T-cell (primary cell): ENCODE measurements at places on chromosomes 13 and 19.

DNA sequence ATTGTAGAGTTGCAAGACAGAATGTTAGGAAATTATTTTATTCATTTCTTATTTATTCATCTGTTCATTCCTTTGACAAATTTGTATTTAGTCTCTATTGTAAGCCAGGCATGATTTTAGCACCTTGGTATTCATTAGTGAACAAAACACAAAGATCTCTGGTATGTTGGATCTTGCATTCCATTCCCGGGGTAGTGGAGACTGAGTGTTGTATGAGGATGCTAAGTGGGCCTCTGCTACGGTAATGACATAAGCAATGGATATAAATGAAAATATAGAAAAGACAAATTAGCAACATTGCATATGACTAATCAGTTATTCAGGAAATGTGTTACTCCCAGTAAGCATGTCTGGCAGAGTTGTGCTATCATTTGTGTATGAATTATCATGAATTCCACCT lies 449.3 kb downstream of the PCDH17 start:
- no peak for DNase-seq

DNA sequence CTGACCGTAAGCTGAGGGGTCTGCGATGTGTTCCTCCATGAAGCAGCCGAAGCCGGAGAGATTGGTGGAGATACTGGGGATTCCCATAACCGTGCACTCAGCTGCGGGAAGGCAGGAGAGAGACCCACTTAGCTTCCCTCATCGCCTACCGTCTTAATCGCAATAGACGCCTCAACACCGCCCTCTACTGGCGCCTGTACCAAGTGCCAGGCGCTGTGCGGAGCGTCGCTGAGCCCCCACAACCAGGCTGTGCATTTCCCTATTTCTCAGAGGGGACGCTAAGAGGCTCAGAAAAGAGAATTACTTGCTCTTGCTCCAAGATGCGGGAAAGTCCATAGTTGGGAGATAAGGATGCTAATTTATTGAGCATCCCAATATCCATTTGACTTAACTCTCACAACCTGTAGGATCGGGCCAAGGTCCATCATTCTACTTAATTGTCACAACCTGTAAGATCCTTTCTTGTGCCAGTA lies 5.8 kb downstream of the FTL start:
- DNase-seq = peak; percentile 77

GRCh38 chr19:52196256-52196967 lies 6.6 kb downstream of the PPP2R1A start:
- DNase-seq = no peak

DNA sequence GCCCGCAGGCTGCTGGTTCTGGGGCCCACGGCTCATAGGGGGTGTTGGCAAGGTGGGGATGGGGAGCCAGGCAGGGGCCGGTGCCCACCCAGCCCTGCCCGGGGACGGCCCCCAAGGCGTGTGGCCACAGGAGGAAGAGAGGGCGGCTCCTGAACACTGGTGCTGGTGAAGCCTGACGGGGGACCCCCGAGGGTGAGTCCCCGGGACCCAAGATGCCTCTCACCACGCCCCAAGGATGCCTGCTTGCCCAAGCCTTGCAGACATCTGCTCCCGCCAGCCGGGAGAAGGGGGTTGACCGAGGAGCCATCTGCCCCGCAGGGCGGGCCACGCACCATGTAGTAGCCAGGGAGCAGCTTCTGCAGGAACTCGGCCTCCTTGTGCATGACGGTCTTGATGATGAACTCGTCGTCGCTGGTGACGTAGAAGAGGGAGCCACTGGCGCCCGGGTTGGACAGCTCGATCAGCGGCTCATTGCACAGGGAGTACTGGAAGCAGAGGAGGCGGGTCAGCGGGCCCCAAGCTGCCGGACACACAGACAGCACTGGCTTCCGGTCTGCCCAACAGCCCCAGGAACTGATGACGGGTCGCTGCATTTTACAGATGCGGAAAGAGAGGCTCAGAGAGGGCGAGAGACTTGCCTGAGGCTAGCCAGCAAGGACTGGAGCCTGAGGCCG lies 29.6 kb upstream of the CACTIN start:
- DNase-seq = no peak

DNA sequence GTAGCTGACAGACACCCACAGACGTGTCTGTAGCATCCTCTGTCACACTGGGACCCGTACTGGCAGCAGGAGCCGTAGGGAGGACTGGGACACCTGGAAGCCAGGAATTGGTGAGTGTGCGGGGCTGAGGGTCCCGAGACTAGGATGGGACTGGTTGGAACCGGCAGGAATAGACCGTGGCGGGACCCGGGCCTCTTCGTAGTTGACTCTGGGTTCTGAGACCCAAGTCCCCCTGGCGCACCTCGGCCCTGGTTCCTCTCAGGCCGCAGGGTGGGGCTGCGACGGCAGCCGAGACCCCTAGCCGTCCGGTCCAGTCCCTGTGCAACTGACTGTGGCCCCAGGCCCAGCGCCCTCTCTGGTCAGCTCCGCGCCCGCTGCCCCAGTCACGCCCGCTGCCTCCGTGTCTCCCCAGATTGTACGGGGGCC lies 64.7 kb downstream of the ZNF823 start:
- no peak for DNase-seq

DNA sequence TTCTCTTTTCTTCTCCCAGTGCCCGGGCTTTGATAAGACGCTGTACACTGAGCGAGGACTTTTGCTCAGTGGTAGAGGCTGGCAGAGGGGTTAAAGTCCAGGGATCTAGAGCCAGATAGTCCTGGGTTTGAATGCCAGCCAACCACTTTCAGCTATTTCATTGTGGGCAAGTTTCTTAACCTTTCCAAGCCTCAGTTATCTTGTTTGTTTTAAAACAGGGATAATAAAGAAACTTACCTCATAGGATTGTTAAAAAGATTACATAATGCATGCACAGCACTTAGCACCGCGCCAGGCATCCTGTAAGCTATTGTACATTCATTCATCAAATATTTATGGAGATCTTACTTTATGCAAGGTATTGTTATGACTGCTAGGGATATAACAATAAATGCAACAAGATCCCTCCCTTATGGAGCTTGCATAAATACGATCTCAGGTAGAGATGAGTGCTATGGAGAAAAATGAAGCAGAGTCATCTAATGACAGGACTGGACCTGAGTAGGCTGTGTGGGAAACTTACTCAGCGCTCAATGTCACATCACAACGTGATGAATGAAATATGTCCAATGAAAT lies 70.8 kb downstream of the LNX2 start:
- no peak for DNase-seq

DNA sequence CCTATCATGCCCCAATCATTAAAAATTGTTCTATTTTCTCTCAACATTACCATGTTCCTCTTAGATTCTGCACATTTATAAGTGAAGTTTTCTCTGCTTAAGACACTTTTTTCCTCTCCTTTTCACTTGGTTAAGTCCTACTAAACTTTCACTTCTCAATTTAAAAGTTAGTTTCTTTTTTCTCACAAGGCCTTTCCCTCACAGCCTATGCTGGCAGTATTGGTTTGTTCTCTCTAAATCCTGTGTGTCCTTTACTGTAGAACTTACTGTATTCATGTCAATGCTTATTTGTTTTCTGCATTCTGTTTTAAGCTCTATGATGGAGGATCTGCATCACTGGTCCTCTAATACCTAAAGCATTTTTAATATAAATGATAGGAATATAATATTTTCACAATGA lies 2816.6 kb downstream of the PCDH9 start:
- no peak for DNase-seq

DNA sequence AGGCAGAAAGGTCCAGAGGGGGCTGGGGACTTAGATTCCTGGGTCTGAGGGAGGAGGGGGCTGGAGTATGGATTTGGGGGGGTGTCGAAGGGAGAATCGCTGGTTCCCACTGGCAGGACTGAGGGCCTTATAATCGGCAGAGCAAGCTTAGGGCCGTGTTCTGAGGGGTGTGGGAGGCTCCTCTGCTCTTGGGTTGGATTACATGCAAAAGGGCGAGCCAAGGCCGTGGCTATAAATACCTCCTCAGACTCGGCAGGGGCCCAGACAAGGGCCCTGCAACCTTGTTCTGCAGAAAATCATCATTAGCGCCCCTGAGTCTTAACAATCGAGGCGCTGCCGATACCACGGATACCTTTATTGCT lies 707 bp upstream of the MAMSTR start:
- no peak for DNase-seq

DNA sequence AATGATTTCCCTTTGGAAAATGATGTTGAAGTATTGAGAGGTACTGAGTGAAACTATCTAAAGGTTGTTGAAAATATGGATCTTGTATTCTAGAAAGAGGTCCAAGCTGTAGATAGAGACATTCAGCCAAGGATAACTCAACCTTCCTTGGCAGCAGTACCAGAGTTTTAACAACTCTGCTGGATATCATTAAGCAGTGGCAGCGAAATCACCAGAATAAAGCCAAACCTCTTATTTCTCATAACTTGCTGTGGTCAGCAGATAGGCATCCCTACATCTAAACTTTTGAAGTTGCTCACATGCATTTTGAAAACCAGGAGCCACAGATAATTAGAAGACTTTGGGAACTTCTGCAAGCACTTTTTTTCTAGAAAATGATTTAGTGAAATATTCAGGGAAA lies 559.8 kb downstream of the IRS2 start:
- no peak for DNase-seq

DNA sequence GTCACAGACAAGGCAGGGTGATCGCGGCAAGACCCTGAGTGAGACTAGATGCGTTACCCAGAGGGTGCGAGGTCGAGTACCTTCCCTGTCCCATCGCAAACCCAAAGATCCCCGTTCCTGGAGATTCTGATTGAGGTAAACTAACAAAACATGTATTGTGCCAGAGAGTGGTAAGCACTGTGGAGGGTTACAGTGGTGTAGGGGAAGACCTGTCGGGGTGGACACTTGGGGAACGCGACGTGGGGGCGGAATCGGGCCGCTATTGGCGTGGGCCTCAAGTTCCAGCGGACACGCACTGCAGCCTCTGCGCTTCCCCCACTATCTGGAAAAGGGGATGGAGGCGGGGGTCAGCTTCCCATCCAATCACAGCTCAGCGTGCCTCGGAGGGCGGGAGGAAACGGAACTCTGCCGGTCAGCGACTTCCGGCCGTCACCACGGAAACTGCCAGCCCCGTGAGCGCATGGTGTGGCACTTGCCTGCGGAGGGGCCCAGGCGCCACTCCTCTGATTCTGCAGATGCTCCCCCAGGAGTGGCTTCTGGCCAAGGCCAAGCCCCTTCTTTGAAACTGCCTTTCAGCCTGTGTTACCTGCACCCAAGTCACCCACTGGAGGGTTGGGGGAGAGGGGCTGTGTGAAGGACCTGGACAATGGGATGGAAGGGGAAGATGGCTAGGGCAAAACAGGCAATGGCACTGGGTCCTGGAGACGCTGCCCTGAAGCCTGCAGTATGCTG lies 1.0 kb upstream of the UBE2M start:
- peak; percentile 43 for DNase-seq

GRCh38 chr13:26861941-26862340 lies 101.4 kb upstream of the GPR12 start:
- no peak for DNase-seq

GRCh38 chr19:3668331-3669081 lies 31.8 kb downstream of the PIP5K1C start:
- no peak for DNase-seq

DNA sequence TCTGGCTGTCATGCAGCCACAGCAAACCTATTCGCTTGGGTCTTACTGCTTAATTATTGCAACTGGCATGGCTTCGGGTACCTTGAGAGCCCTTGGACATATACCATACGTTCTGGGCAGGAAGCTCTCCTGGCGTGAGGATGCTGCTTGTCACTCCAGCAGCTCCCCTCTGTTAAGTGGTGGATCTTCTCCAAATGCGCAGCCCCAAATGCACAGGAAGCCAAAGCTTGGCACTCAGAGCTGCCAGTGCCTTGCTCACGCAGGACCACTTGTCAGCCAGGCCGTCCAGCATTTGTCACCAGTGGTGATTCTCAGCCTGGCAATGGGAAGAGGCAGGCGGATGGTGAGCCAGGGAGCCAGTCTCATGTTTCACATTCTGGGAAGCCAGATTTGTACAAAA lies 158.6 kb downstream of the KATNAL1 start:
- no peak for DNase-seq

DNA sequence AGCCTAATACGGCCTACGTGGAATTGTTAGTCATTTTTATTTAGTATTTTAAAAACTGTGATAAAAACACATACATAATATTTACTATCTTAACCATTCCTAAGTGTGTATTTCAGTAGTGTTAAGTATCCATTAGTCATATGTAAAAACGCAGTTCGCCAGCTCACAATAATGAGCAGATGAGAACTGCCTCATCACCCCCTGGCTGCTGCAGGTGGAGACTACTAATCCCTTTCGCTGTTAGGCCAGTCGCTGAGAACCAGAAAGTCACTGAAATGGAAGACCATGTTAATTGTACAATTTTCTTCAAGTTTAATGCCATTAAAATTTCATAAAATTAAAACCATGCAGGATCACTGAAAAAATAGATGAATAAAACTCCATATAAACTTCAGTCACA lies 1.6 kb downstream of the ESD start:
- DNase-seq = no peak

DNA sequence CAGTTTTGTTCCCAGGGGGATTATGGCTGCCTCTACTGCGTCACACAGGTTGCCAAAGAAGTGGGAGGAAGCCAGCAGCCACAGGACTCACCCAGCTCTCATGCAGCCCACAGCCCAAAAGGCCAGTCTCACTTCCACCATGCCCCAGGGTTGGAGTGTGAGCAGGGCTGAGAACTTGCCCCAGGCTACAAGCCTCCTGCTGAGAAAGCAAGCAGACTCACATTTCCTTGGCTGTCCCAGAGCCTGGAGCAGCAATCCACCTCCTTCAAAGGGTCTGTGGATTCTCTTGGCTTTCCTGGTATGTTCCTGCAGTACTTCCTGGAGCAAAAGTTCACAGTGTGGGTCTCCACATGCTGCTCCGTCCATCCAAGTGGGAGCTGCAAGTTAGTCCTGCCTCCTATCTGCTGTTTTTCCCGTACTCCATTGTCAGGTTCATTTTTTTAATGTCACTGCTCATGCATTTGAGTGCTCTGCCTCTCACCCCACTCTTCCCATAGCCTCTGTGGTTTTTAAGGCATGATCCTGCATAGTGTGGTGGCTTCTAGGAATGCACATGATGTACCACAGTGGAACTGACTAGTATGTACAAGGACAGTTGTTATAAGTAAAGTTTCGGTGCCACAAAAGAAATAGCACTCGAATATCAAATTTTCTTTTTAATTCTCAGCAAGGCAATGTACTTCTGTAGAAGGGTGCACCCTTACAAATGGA lies 56.2 kb upstream of the ARHGEF7 start:
- DNase-seq = no peak

DNA sequence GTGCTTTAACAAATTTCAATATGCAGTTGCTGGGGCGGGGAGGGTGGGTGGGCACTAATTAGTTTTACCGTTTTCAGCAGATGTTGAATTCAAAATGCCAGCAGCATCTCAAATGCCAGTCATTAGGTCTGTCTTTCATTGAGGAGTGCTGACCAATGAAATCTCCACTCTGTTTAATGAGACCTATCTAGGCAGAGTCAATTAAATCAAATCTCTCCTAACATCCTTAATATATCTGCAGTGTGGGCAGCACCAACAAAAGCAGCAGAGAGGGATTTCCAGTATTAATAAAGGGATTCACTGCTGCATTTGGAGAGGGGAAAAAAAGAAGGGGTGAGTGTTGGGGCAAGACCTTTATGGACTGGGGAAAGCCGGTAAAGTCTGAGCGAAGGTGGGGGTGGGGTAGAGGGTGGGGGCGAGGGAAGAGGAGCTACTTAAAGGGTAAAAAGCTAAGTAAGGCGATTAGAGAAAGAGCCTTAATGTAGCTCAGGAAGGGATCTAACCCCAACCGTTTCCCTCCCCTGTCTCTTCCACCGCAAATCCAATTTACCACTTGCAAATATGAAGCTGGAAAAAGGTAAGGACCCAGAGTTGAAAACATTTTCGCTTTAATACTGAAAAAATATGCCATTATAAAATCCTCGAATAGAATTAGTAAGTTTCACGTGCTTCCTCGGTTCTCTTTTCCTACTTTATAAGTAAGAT lies 4.5 kb downstream of the SLITRK1 start:
- DNase-seq = no peak
